ENCODE measurements at places on chromosomes 13 and 19.

GRCh38 chr13:74575729-74576125, 441.5 kb upstream of the KLF12 start:
- peak; percentile 61 for DNase-seq

- DNase-seq: no peak
Measured at GRCh38 chr19:34155686-34156085, 16.6 kb upstream of the LSM14A start.

GRCh38 chr13:72637561-72637960, 89.9 kb downstream of the MZT1 start:
- DNase-seq: no peak

DNA sequence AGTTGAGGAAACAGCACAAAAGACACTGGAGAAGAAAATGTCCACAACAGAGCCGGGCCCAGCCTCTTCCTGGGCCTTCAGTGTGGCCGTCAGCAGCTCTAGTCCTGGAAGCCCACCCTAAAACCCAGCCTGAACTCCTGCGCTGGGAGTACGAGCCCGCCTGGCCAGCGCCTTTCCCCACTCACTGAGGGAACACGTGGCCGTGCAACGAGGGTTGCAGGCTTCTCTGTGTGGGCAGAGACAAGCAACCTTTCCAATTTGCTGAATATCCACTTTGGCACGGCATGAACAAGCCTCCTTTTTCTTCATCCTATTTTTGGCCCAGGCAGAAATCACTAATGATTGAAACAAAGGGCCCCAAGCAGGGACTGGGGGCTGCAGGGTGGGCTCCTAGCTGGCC, 89.2 kb downstream of the CRYL1 start:
- DNase-seq: no peak

GRCh38 chr13:44096901-44097300, 217.2 kb downstream of the LACC1 start:
- DNase-seq: no peak
